EH (cell line): ENCODE measurements at places on chromosomes 5 and 9.

GRCh38 chr5:157865781-157866180 lies 6.8 kb upstream of the CLINT1 start:
- peak; percentile 56 for DNase-seq

GRCh38 chr5:58410441-58410840 lies 49.4 kb downstream of the PLK2 start:
- peak; percentile 90 for DNase-seq

- no peak for DNase-seq
These were observed 21.2 kb downstream of the RNF130 start for GRCh38 chr5:180050121-180050940.

DNA sequence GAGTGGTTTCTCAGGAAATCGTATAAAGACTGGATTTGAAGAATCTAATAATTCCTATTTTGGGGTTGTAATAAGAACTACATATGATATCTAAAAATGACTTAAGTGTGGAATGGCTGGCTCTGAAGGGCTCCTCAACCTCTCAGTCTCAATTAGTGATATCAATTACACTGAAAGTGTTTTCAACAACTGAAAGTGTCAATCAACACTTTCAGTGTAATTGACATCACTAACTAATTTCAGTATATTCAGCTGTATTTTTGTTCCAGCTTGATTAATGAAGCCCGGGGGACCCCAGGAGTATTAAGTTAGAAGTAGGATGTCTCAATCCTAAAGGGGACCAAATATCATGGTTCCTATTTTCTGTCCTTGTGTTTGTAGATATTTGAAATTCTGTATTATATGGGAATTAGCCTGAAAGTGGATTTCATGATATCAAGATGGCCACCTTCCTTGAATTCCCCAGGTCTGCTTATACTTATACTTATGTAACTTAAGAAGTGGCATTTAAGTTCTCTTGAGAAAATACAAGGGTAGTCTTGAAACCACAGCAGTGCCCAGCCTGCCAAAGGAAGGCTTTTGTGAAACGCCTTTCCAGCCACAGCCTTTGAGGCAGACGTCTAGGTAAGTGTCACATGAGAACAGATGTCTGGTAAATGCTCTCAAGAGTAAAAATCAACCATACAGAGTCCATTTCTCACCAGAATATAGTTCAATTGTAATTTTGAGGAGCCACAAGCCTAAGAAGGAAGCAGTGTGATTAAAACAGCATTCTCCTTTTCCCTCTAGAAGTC lies 4.6 kb downstream of the BASP1 start:
- DNase-seq: no peak

DNA sequence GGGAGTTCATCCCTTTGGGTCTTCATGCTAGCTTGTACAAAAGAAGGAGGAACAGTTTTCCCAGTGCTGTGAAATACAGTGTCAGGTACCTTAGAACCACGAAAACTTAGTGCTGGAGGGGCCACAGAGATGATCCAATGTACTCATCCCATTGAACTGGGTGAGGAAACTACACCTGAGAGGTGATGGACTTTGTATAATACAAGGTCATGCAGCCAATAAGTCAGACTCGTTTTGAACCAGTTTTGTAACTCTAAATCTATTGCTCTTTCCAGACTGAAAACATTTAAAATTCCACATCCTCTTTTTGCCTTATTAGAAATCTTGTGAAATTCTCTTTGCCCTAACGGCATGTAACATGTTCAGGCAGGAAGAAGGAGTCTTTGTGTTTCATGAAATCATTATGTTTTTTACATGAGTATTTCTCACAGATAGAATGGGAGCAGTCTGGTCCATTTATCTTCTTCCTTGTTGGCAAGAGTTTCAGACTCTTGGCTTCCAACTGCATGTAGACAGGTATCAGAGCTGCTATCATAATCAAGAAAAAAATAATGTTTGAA lies 146.8 kb upstream of the FBXL7 start:
- DNase-seq: no peak

DNA sequence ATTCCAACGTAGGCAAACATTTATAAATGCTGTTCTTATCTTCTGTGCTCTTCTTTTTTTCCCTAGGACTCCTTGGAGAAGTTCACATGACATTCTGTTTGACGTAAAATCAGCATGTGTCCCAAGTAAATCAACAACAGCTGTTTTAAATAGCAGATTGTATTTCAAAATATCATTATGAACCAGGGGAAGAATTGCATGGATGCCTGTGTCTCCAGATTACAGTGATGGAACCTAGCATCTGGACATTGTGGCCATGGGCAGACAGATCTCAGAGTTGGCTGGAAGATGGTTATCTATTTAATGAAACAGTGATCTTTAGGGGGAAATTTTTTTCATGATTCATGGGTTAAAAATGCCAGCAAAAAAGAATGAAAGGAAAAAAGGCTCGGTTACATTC lies 222.0 kb downstream of the MAN2A1 start:
- DNase-seq: peak; percentile 82

- no peak for DNase-seq
These were observed 722.8 kb upstream of the GRAMD2B start for GRCh38 chr5:125700380-125700861.

- DNase-seq: peak; percentile 57
These were observed 67.5 kb downstream of the ZCCHC7 start for GRCh38 chr9:37187713-37188439.

- DNase-seq: no peak
These were observed 31.4 kb upstream of the SYK start for GRCh38 chr9:90770182-90770738.

- no peak for DNase-seq
These were observed 101.3 kb downstream of the GADD45G start for GRCh38 chr9:89706086-89706485.

DNA sequence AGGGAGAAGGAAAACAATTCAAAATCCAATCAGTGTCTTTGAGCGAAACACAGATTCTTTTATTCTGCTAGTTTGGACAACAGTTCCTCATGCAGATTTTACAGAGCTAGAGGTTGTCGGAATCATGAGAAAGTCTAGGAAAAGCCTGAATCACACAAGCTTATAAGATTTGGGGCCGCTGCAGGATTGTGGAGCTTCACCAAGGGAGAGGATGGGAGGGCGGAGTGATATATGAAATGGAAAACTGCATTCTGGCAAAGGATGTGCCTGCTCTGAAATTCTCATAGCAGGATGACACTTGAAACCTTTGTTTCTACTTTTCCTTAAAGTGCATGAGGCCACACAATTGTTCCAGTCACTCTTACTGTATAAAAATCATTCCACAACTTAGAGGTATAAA lies 134.3 kb downstream of the OR2K2 start:
- no peak for DNase-seq

- no peak for DNase-seq
These were observed 45.9 kb downstream of the SNX30 start for GRCh38 chr9:112796485-112796884.

GRCh38 chr5:83096660-83097339 lies 19.5 kb downstream of the XRCC4 start:
- peak; percentile 81 for DNase-seq
